Fibroblast of lung (primary cell): ENCODE measurements at places on chromosomes 7 and 10. TPM values are rescaled to one million over a fixed set of nuclear protein-coding genes. Genes with fewer than 3 reads are reported as not detected.

The GIMAP4 gene
- total RNA-seq = not detected in 2 replicates

The GSTO2 gene
- 2.1 and 3.1 TPM in 2 replicates for total RNA-seq

DNA sequence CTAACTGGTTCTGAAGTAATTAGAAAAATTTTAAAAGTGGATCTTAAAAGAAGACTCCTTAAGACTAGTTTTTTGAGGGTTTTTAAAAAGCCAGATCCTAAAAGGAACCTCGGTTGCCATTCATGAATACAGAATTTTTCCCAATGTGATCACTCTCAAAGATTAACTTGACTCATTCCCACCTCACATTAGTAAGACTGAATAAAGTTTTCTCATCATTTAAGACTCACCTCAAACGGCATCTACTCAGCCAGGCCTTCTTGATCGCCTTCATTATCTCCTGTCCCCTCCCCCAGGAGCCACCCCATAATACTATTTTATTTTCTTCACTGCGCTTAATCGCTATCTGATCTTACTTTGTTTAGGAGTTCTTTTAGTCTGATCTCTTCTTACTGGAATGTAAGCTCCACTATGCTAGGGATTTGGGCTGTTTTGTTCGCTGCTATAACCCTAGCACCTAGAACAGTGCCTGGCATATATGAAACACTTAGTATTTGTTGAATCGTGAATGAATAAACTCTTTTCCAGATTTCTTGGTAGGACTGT lies 55.9 kb upstream of the PCGF5 start:
- H3K27me3 ChIP-seq = no peaks in the 10 kb centered on the region
- peak; percentile 34 for DNase-seq
- H3K4me1 ChIP-seq = peaks cover 8% of the 10 kb centered on the region
- peak overlapping the region; percentile 86 for H3K27ac ChIP-seq

DNA sequence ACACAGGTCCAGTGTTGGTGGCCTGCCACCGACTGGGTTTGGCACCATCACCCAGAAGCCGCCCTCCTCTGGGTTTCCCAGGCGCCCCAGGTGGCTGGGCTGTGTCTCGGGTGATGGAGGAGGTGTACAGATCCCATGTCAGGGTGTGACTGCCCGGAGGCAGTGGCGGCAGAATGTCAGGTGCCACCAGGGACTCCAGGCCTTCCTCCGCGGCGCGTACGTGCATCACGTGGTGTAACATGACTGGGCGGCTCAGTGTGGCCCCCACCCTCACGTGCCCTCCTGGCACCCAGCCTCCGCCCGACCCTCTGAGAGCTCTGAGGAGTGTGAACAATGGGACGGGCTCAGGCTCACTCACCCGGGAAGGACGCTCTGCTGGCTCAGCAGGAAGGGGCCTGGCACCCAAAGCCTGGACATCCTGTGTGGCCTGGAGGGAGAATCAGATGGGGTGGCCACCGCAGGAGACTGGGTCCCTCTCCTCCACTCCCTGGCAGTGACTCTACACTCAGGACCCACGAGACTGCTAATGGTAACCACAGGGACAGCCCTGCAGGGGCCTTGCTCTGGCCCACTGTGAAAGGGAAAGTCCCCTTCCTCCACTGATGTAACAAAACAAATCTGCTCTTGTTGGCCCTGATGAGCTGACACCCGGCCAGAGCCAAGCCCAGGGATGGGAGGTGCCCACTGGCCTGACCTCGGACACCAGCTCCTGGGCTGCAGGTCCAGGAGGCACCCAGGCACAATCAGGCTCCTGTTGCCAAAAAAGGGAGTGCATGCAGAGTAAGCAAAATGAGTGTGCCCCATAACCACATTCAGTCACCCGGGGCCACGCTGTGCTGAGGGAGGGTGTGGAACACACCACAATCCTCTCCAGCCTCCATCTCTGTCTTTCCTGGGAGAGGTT lies 164.8 kb downstream of the PRKAG2 start:
- H3K36me3 ChIP-seq = no peaks in the 10 kb centered on the region
- H3K27me3 ChIP-seq = no peaks in the 10 kb centered on the region
- H3K4me1 ChIP-seq = no peaks in the 10 kb centered on the region
- H3K27ac ChIP-seq = no peak overlapping the region

- H3K27me3 ChIP-seq = no peaks in the 10 kb centered on the region
- H3K4me3 ChIP-seq = no peak overlapping the region
- H3K27ac ChIP-seq = no peak overlapping the region
- DNase-seq = no peak
- peaks cover 7% of the 10 kb centered on the region for H3K4me1 ChIP-seq
- no peaks in the 10 kb centered on the region for H3K36me3 ChIP-seq
These were observed 176.2 kb upstream of the CSTF2T start for GRCh38 chr10:51875610-51876009.

DNA sequence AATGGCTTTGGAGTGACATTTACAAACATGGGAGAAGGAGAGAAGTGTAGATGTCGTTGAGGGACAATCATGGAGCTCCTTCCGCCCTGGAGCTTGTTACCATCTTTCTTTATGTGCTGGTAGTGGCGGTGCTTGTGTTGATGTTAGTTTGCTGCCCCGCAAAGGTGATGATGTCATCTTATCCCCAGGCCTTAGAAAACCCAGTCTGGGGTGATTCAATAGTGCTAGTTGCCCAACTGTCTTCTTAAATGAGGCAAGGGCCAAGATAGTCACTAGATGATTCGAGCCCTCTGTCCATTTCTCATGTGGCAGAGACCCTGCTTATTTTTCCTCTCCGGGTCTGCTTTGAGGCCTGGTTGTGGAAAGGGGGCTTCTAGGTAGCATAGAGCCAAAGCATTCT lies 277.4 kb downstream of the CCSER2 start:
- no peak overlapping the region for H3K4me3 ChIP-seq
- H3K27ac ChIP-seq = no peak overlapping the region
- no peaks in the 10 kb centered on the region for H3K4me1 ChIP-seq
- DNase-seq = no peak
- no peaks in the 10 kb centered on the region for H3K27me3 ChIP-seq
